Epithelial cell of esophagus (primary cell): ENCODE measurements at places on chromosomes 12 and 14.

- DNase-seq: no peak
Observed at GRCh38 chr12:93825931-93826555, 148.9 kb downstream of the CRADD start.

DNA sequence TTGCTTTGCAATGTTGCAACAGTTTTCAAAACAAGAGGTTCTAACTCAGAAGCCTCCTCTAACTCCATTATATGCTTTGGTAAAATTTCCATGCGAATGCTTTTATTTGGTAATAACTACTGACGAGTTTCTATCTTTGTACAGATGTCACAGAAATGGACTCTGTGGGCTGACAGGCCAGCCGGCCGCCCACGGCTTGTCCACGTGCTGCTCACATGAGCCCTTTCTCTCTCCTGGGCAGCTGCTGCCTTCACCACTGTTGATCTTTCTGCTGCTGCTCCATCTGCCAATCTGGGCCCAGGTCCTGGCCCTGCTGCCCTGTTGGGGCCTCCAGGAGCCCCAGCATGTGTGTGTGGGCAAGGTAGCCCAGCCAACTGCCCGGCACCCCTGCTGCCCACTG is 168.2 kb upstream of the TMEM132C start:
- DNase-seq: no peak

DNA sequence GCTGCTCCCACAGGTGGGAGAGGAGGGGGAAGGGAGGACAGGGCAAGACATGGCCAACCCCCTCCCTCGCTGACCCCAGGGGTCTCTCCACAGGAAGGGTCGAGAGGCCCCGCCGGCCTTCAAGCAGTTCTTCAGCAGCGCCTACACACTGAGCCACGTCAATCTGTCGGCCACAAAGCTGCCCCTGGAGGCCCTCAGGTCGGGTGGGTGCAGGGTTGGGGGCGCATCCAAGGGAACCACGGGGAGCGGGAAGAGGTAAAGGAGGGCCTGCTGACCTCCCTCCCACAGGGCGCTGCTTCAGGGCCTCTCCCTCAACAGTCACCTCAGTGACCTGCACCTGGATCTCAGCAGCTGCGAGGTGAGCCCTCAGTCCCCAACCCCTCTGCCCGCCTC is 6.1 kb downstream of the CARMIL3 start:
- no peak for DNase-seq

GRCh38 chr12:49344486-49345050 is 2.1 kb upstream of the DNAJC22 start:
- DNase-seq: no peak

- DNase-seq: no peak
Observed at GRCh38 chr14:74368441-74368840, 20.2 kb downstream of the VRTN start.

GRCh38 chr14:70281939-70282338 is 77.5 kb downstream of the COX16 start:
- DNase-seq: no peak

- no peak for DNase-seq
Observed at GRCh38 chr14:58805605-58806409, 168.0 kb downstream of the DACT1 start.

DNA sequence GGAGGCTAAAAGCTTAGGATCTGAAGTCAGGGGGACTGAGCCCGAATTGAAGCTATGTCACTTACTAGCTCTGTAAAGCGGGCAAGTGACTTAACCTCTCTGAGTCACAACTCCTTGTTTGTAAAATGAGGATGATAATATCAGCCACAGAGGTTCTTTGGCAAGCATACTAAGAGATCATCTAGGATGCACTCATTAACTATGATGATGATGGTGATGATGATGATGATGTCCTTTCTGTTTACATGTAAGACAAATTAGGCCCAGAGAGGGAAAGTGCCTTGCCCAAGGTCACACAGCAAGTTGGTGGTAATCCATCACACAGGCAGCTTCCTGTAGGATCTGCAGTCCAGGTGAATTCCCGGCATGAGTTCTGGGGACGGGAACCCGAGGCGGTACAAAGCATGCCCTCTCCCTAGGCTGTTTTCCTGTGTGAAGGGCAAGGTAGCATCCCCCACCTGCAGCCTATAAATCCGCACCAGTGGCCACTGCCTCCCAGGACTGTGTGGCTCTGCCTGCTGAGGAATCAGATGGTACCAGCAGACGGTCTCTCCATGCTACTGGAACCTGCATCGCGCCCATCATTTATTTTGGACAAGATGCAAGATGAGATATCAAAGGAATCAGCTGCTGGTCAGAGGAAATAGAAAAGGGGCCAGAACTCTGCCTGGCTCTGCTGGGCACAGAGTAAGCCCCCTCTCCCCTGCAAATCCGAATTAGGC is 55.2 kb downstream of the MAP1LC3B2 start:
- DNase-seq: no peak

- DNase-seq: no peak
Observed at GRCh38 chr12:52264435-52264825, 10.0 kb upstream of the KRT86 start.

DNA sequence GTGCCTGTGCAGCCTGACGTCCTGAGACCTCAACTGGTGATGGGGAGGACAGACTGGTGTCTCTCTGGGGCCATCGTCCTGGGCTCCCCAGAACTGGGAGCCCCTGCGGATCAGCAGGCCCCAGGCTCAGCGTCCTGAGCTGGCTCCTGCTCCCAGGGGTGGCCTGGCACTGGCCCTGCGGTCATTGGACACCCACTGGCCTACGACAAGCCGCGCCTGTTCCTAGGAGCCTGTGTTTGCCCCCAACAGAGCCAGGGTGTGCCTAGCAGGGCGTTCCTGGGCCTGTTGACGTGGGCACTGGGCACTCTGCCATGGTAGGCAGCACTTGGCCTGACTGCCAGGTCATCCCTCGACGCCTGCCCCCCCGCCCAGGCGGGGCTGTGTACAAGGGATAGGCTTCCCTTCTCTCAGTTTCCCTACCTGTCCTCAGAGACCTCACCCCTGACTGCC is 8.4 kb downstream of the ADSS1 start:
- peak; percentile 47 for DNase-seq

GRCh38 chr12:108605000-108605689 is 7.3 kb upstream of the TMEM119 start:
- DNase-seq: no peak

GRCh38 chr12:120774169-120774916 is 48.7 kb downstream of the ACADS start:
- DNase-seq: no peak

- no peak for DNase-seq
Observed at GRCh38 chr12:130423991-130424857, 86.5 kb downstream of the PIWIL1 start.

- no peak for DNase-seq
Observed at GRCh38 chr12:114229150-114229549, 176.8 kb downstream of the TBX5 start.

- no peak for DNase-seq
Observed at GRCh38 chr12:107662484-107662883, 23.1 kb upstream of the PWP1 start.

GRCh38 chr14:99468836-99469592 is 11.6 kb downstream of the SETD3 start:
- DNase-seq: no peak

GRCh38 chr12:90959538-90960139 is 4.7 kb upstream of the CCER1 start:
- peak; percentile 57 for DNase-seq

GRCh38 chr14:85316701-85317410 is 213.1 kb upstream of the FLRT2 start:
- peak; percentile 8 for DNase-seq

- no peak for DNase-seq
Observed at GRCh38 chr12:91441993-91442952, 259.7 kb upstream of the DCN start.

DNA sequence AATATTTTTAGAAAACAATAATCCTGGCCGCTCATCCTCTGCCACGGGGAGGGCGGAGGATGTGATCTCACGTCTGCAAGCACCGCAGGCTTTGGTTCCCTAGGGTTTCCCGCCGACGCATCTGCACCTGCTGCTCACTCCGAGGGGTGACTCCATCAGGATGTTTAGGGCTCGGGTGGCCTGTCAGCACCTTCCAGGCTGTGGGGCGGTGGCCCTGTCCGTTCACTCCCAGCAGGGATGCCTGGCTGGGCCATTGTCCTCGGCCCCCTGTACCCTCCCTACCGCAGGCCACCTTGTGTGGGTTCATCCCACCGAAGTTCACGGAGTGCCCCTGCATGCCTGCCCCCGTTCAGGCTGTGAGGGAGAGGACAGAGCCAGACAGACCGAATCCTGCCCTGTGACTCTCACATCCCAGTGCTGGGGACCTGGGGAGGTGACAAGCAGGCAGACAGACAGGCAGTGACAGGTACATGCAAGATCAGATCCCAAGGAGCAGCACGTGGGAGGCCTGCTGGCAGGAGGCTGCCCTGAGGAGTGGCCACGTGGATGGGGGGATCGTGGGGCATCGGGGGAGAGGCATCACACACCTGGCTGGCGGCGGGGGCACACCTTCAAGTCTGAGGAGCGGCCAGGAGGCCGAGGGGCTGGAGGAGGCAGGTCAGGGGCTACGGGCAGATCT is 112.6 kb downstream of the ADGRD1 start:
- no peak for DNase-seq

DNA sequence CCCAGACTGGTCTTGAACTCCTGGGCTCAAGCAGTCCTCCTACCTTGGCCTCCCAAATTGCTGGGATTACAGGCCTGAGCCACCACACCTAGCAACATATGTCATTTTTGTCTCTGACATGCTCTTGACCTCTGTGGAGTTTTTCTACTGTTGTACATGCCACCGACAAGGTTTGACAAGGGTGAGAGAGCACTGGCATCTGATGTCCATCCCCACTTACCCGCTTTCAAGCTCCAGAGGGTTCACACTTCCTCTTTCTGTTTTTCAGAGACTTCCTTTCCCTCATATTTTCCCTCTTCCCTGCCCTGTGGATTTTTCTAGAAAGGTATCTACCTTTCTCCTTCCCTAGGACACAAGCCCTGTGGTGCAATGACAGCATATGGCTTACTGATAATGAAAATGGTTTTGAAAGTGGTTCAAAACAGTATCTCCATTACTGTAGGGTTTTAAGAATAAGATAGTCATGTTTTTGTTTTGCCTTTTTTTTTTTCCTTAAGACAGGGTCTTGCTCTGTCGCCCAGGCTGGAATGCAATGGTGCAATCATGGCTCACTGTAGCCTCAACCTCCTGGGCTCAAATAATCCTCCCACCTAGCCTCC is 27.7 kb upstream of the PLEKHG3 start:
- DNase-seq: no peak

- no peak for DNase-seq
Observed at GRCh38 chr14:73796893-73797542, 54.6 kb upstream of the PTGR2 start.

DNA sequence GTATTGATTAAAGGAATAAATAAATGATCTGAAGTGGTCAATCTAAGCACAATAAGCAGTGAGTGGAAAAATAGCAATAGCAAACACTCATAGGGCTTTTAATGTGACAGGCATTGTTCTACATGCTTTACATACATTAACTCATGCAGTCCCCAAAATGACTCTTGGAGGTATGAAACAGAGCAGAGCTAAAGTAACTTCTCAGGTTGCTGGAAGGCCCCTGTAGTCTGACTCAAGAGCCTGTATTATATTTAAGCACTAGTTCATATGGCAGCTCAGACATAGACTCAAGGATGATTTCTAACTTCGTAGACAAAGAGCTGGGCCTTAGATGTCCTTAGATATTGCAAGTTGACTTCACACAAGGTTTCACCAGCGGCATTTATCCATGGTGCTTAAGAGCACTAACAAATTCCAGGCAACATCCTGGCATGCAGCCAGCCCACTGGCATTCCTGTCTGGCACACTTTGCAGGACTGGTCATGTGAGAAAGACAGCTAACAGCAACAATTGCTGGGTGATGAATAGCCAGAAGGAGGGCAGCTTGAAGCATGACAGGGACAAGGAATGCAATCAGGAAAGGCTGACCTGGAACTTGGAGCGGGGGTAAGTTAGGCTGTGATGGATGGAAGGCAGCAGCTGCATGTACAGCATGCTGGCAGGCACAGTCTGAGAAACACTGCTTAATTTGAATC is 22.9 kb upstream of the KTN1 start:
- peak; percentile 98 for DNase-seq

- no peak for DNase-seq
Observed at GRCh38 chr12:47739979-47740378, 14.7 kb upstream of the ENDOU start.

DNA sequence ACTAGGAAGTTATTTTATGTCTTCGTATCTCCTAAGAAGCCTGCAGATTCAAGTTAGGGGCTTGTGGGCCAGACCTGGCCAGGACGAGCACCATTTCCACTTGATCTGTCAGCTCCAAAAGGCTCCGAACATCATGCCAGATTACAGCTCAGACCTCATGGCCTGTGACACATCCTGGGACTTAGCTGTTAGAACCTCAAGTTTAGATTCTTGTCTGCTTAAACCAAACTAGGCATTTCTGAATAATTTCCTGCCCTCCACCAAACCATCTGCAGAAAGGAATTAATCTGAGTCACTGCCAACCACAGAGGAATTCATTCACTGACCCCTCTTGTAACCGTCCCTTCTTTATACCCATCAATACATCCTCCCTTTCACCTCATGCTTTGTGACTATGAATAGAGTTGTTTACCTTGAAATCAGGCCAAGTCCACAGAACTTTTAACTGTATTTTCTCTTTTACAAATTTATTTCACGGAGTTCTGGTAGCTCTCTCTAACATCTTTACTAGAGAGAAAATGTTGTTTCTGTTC is 120.3 kb downstream of the FBXL14 start:
- peak; percentile 83 for DNase-seq

DNA sequence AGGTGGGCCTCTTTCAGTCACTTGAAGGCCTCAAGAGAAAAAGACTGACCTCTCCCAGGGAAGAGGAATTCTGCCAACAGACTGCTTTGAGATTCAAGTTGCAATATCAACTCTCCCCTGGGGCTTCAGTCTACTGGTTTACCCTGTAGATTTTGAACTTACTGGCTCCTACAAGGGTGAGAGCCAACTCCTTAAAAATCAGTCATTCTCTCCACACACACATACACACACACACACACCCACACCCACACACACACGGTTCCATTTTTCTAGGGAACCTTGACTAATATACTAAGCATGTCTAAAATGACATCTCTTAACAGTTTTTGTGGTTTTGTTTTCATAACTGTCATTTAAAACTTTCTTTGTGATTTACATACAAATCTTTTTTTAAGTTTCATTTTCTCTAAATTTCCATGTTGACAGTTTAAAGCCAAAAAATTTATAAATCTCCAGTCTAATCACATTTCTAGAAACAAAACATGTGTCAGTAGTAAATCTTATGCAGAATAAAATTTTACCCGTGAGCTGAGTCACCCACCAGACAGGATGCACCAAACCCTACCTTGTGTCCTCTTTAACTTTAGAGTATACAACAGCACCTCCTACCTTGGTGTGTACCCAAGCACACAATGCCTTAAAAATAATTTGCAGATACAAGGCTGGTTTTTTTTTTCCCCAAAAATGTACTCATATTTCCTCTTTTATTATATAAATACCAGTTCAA is 394.6 kb downstream of the AEBP2 start:
- DNase-seq: no peak

DNA sequence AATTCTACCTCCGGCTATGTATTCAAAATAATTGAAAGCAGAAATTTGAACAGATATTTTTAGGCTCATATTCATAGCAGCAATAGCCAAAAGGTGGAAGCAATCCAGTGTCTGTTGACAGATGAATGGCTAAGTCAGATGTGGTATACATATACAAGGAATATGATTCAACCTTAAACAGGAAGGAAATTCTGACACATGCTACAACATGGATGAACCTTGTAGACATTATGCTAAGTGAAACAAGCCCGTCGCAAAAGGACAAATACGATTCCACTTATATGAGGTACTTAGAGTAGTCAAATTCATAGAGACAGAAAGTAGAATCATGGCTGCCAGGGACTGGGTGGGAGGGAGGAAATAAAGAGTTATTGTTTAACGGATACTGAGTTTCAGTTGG is 331.6 kb downstream of the PCNX1 start:
- peak; percentile 66 for DNase-seq
